ENCODE measurements at places on chromosomes 3 and 15. TPM values are rescaled to one million over a fixed set of nuclear protein-coding genes. Genes with fewer than 3 reads are reported as not detected.

AMT gene
- 10.4 TPM for total RNA-seq

GRK7 gene
- total RNA-seq: not detected

BCL2A1 gene
- total RNA-seq: 1.1 TPM

MKRN2OS gene
- total RNA-seq: not detected

CCDC80 gene
- total RNA-seq: 538 TPM

- no peak overlapping the region for H3K27ac ChIP-seq
- H3K4me1 ChIP-seq: no peaks in the 10 kb centered on the region
- no peaks in the 10 kb centered on the region for H3K36me3 ChIP-seq
- no peaks in the 10 kb centered on the region for H3K27me3 ChIP-seq
- no peak overlapping the region for H3K4me3 ChIP-seq
- DNase-seq: no peak
These were observed 133.5 kb upstream of the STT3B start for GRCh38 chr3:31399271-31399670.

GRCh38 chr3:4494895-4495264 lies 1.7 kb downstream of the ITPR1 start:
- peaks cover 17% of the 10 kb centered on the region for H3K36me3 ChIP-seq
- no peaks in the 10 kb centered on the region for H3K4me1 ChIP-seq
- H3K27me3 ChIP-seq: no peaks in the 10 kb centered on the region
- H3K4me3 ChIP-seq: no peak overlapping the region

DNA sequence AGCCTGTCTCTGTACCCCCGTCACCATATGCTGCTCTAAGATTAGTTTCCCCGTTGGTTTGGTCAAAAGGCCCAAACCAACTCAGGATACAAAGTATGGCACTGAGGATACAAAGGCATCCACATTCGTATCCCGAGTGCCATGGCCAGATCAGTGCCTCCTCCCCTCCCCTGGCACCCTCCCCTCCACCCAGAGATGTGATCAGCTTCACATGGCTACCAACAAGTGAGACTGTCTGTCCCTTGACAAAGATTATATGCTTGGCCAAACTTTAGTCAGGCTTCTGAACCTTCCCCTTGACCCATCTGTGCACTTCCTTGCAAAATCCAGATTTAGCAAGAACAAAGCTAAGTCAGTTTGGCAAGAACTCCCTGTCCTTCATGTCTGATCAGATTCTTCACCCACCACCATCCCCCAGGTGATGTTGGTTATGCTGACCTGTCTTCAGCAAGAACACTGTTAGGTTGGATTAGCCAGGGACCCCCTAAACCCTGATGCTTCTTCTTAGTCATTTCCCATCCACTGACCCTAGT lies 61.7 kb downstream of the KLF15 start:
- peaks cover 3% of the 10 kb centered on the region for H3K4me1 ChIP-seq
- H3K27ac ChIP-seq: no peak overlapping the region
- no peaks in the 10 kb centered on the region for H3K36me3 ChIP-seq
- no peaks in the 10 kb centered on the region for H3K27me3 ChIP-seq
- no peak overlapping the region for H3K4me3 ChIP-seq
- no peak for DNase-seq

GRCh38 chr3:58144478-58145325 lies 66.1 kb downstream of the DNASE1L3 start:
- H3K36me3 ChIP-seq: peaks cover 20% of the 10 kb centered on the region
- H3K27me3 ChIP-seq: no peaks in the 10 kb centered on the region
- no peaks in the 10 kb centered on the region for H3K4me1 ChIP-seq
- no peak overlapping the region for H3K4me3 ChIP-seq
- H3K27ac ChIP-seq: no peak overlapping the region

GRCh38 chr3:71958533-71958932 lies 173.6 kb upstream of the PROK2 start:
- H3K4me1 ChIP-seq: peaks cover 6% of the 10 kb centered on the region
- no peak overlapping the region for H3K27ac ChIP-seq
- no peaks in the 10 kb centered on the region for H3K27me3 ChIP-seq
- H3K4me3 ChIP-seq: no peak overlapping the region
- no peaks in the 10 kb centered on the region for H3K36me3 ChIP-seq

DNA sequence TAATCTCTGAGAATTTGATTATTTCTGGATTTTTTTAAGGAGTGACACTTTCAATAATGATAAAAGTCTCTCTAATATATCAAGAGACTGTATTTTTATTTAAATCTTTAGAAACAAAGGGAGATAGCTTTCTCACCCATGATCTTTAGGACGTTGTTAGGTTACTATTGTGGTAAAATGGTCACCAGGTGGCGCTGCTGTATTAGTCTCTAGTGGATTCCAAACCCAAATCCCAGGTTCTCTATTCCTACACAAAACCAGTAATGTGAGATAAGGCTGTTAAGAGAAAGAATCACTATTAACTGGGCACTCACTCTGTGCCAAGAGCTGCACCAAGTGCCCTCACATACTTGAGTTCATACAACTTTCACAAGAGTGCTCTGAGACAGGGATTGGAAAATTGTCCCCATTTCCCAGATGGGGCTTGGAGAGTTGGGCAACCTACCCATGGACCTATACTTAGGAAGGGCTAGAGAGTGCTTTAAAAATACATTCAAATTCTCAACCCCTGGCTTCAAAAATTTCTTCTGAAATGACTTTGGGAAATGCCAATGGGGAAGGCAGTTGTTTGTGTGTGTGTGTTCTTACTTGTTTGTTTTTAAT lies 593.4 kb upstream of the TGFBR2 start:
- H3K27me3 ChIP-seq: no peaks in the 10 kb centered on the region
- H3K36me3 ChIP-seq: no peaks in the 10 kb centered on the region
- H3K4me3 ChIP-seq: no peak overlapping the region

GRCh38 chr15:48985516-48985915 lies 21.8 kb upstream of the SHC4 start:
- H3K4me3 ChIP-seq: no peak overlapping the region
- DNase-seq: no peak
- H3K4me1 ChIP-seq: peaks cover 19% of the 10 kb centered on the region

DNA sequence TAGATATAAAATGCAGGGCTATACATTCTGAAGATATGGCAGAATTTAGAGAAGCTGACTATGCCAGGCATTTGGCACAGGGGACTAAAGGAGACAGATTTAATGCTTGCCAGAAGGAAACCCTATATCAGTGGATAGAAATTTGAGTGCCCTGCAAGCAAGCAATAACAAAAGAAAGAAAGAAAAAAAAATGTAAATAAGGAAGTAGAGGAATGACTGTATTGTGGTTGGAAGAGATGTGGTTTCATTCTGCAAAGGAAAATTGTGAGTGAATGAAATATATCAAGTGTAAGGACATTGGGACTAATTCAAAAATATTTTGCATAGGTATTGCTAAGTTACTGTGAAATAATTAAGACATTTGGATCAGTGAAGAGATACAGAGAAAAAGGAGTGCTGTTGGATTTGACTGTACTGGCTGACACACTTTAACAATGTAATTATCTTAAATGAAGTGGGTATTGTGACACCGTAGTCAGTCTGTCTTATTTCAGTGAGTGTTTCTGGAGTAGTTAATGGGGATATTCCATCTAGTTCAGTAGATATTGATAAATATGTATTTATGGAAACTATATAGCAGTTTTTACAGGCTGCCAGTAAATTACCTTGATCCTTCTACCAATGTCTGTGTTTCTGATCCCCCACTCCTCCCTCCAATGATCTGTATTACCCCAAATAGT lies 418.2 kb downstream of the CNTN4 start:
- no peaks in the 10 kb centered on the region for H3K27me3 ChIP-seq
- DNase-seq: no peak
- H3K27ac ChIP-seq: no peak overlapping the region
- no peaks in the 10 kb centered on the region for H3K36me3 ChIP-seq

DNA sequence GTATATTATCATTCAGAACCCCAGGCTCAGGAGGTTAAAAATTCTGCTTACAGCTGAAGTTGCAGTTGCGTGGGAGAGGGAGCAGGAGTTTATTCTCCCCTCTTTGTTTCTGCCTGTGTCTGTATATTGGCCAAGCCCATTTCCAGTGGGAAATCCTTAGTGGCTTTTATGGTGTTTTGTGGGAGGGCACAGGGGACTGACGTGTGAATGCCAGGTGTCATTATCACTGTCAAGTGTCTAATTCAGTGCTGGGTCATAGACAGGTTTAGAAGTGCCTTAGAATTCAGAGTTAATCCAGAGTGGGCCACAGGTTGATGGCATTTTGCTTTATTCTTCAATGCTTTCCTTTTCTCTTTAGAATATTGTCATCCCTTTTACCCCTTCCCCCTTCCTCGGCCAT lies 33.4 kb downstream of the SLCO3A1 start:
- DNase-seq: no peak
- H3K4me1 ChIP-seq: peaks cover 22% of the 10 kb centered on the region
- no peaks in the 10 kb centered on the region for H3K36me3 ChIP-seq
- no peak overlapping the region for H3K27ac ChIP-seq
- no peaks in the 10 kb centered on the region for H3K27me3 ChIP-seq

DNA sequence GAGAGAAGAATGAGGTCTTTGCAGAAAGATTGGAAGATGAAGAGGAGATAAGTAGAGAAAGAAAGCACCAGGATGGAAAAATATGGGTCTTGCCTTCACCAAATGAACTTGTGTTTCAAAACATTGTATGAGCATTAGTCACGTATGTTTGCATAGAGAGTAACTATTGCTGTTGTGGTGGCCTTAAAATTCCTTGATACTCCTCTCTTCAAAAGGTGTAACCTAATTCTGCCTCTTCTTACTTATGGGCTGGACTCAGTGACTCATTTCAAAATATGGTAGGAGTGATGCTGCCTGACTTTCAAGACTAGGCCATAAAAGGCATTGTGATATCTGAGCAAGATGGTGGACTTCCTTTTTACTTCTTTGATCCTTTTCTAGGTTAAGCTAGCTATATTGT lies 228.7 kb upstream of the ZNF385D start:
- no peak for DNase-seq
- no peaks in the 10 kb centered on the region for H3K4me1 ChIP-seq
- H3K36me3 ChIP-seq: no peaks in the 10 kb centered on the region
- no peak overlapping the region for H3K27ac ChIP-seq

DNA sequence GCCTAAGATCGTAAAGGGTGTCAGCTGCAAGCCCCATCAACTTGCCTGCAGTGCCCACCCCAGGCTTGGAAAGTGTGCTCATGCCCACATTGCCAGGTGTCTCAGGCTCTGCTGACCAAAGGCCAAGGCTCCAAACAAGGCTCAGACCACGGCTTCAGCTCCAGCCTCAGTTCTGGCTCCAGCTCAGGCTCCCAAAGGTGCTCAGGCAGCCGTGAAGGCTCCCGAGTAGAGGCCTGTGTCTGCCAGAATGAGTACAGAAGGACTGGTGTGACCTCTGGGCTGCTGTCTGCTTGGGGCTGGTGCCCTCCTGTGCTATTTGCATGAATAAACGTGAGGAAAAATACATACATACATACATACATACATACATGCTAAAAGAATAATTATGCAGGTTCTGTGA lies 27.9 kb upstream of the UACA start:
- no peaks in the 10 kb centered on the region for H3K27me3 ChIP-seq
- DNase-seq: no peak
